GM13976 (cell line): ENCODE measurements at places on chromosomes 6 and 20.

DNA sequence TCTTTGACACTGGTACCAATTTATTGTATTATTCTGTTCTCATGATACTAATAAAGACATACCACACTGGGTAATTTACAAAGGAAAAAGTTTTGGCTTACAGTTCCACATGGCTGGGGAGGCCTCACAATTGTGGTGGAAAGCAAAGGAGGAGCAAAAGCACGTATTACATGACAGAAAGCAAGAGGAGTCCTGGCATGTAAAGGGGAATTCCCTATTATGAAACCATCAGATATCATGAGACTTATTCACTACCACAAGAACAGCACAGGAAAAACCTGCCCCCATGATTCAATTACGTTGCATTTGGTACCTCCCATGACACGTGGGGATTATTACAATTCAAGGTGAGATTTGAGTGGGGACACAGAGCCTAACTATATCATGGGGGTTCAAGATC is 43.4 kb downstream of the SLC22A2 start:
- no peak for DNase-seq

DNA sequence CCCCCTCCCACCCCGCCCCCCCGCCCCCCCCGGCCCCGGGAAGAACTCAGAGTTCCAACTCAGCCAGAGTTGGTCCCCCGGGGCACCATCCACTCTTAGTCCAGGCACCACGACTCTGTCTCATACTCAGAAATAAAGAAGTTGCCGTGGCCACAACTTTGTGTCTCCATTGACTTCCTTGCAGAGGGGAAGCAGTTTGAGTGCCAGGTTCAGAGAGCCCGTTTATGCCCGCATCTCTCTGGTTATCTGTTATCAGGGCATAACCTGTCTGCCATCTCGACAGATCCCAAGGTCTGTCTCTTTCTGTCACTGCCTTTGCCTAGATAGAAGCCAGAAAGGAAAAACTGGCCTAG is 605 bp downstream of the CDC5L start:
- no peak for DNase-seq

DNA sequence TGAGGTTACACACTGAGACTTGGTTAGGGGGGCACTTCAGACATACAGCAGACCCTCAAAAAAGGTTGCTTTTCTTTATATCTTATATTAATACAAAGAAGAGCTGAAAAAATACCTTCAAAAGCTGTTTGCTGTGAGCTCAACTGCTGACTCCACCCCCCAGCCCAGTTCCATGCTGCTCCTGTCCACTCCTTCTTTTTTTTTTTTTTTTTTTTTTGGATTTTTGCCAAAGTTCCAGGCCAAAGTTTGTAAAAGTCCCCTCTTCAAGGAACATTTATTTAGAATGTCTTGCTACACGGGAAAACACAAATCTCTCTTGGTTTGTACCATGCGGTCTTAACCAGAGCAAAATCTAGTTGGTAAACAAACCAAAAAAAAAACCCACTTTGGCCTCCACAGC is 85.3 kb upstream of the AKAP12 start:
- no peak for DNase-seq

GRCh38 chr6:34553750-34554149 is 2.4 kb downstream of the SPDEF start:
- no peak for DNase-seq

DNA sequence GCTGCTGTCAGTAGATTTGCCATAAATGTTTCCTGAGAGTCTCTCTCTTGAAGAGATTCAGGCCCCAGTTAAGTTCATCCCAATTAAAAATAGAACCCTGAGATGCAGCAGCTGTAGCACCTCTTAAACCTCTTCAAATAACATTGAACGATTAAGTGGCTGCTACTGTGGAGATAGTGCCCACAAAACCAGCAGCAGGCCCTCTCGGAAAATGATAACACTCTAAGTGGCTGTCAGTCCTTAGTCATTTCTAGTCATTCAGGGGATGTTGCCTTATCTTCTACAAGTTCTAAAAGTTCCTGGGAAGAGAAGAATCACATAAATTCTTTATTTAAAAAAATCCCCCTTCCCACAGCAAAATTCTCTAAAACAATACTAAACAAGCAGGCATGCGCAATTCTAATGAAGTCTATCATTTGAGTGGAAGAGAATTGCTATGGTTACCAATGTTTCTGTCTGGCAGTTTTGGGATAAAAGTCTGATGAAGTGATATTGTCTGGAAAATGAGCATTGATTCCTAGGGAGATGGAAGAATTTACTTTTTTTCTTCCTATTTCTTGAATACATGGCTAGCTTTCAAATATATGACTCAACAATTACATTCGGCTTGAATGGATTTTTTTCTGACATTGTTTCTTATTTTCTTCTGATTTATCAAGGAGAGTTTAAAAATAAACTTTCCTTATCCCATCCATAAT is 131.9 kb downstream of the TRMT11 start:
- no peak for DNase-seq

GRCh38 chr6:39929733-39930461 is 4.4 kb downstream of the MOCS1 start:
- DNase-seq: no peak

- DNase-seq: no peak
Observed at GRCh38 chr6:109466212-109466923, 10.8 kb upstream of the MICAL1 start.

- no peak for DNase-seq
Observed at GRCh38 chr6:14386668-14387067, 269.1 kb downstream of the CD83 start.

DNA sequence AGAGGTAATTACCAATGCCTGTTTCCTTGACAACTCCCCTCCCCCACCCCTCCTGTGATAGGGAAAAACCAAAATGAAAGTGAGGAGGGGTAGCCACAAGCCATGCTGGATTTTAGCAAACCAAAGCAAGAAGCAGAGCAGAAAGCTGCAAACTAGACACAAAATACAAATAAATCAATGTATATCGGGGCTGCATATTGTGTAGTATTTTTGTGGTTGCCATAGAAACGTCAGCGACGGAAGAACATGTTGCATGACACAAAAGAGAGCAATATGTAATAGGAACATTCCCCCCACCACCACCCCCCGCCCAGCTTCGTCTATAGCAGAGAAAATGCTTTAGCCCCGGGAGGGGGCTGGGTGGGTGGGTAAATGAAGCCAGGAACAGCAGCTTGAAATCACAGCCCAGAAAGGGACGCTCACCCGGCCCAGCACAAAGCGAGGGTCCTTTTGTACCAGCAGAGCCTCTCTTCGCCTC is 548 bp downstream of the AGPAT4 start:
- DNase-seq: no peak

- DNase-seq: no peak
Observed at GRCh38 chr6:127869772-127870404, 31.0 kb downstream of the THEMIS start.

DNA sequence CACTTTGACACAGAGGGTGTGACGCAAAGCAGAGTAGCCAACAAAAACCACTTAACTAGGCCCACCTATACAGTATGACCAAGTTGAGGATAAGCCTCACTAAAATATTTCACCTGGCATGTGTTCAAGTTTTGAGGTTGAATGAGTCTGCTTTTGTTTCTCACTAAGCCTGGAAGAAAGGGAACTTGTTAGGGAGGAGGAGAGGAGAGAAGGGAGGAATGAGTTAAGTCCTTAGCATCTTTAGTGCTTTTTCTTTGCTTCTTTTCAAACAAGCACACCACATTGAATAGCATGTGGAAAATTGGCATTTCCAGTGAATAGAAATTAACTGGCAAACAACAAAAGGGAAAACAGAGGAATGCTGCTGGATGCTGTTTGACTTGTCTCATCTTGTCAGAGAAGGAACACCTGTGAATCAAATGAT is 461.9 kb downstream of the GJA1 start:
- no peak for DNase-seq

- peak; percentile 51 for DNase-seq
Observed at GRCh38 chr20:1632178-1632577, 12.4 kb upstream of the SIRPB1 start.

- no peak for DNase-seq
Observed at GRCh38 chr6:148521158-148521557, 178.5 kb downstream of the SASH1 start.

DNA sequence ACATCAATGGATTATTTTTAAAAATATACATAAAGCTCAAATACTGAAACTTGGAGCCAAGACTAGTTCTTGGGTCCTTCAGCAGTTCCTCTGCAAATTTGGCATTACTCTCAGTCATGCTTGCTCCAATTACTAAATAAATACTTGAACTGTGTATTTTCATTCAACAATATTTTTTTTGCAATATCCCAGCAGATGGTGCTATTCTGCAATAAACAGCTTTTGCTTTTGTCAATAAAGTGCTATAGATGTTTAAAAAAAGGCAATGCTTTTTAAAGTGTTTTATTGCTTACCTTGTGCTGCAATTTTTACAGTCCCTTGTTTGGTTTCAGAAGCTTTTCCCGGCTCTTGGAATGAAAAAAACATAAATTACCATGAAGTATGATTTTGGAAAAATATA is 243.4 kb downstream of the TRDN start:
- no peak for DNase-seq

DNA sequence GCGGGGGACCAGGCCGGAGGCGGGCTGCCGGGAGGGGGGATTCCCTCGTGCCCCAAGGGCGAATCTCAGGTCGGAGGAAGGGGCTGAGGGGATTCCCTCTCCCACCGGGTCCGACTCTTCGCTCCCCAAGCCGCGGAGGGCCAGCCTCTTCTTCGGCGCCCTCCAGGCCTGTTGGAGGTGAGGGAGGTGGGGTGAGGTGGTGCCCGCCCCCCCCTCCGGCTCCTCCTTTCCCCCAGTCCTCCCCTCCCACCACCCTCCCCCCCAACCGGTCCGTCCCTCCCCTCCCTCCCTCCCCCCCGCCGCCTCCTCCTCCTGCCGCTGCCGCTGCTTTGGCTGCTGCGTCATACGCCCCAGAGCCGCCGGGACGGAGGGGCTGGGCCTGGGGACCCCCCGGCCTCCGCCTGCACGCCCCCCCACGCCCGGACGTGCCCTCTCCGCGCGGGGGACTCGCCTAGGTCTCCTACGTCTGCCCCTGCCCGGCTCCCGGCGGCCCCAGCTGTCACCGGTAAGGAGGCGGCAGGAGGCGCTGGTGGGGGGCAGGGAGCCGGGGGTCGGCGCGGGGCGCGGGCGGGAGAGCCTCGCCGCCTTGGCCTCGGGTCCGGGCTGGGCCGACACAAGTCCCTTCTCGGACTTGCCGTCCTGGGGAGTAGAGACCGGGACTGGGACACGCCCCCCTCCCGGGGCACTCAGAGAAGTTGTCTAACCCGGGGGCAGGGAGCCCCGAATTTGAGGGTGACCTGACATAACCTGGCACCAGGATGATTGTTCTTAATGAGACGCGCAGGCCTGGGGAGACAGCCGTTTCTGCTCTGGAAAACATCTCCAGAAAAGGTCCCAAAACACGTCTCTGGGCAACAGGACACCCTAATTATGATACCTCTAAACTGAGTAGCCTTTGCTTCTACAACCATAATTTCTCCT is at the start of gene PHF1:
Gene PHF1 (plus strand): TSS at position 304 of the 921 bp plus-strand sequence. CDS start 1,250 bp downstream, outside the sequence.
- DNase-seq: peak; percentile 89

GRCh38 chr6:133160536-133160935 is 80.6 kb upstream of the EYA4 start:
- no peak for DNase-seq

GRCh38 chr20:57301026-57301425 is 28.6 kb upstream of the SPO11 start:
- no peak for DNase-seq

- DNase-seq: no peak
Observed at GRCh38 chr6:134372603-134373281, 54.8 kb upstream of the SGK1 start.

GRCh38 chr20:62644802-62645496 is 2.6 kb downstream of the SLCO4A1 start:
- DNase-seq: no peak

- DNase-seq: no peak
Observed at GRCh38 chr6:160106701-160107100, 14.9 kb upstream of the SLC22A1 start.

DNA sequence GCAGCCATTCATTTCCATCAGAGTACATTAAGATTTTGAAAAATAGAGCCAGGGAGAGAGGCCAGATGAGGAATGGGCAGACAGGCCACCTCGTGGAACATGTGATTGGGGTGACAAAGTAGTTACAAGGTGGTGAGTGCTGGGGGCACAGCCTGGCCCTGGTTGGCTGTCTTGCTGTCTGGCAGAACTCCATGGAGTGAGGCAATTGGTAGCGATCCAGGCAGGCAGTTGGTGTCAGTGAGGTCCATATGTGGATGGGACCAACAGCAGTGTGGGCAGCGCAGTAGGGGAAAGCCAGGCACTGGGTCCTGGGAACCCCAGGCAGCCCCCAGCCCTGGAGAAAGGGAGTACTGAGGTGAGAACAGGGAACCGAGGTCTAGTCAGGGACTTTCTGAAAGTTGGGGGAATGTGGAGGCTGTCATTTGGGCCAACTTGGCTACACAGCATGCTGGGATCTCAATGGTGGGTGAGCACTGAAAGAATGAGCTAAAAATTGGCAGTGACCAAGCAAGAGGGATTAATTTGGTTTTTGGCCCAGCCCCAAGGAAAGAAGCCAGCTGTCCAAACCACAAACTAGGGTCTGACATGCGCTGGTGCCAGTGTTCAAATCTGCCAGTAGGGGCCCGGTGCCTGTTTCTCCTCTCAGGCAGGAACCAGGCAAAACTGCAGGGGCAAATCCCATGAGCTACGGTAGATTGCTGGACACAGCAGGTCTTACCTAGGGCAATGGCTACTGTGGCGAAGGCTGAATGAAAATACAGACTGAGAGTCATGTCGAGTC is 61.4 kb upstream of the E2F3 start:
- no peak for DNase-seq

GRCh38 chr6:6863970-6864639 is 243.7 kb upstream of the RREB1 start:
- DNase-seq: no peak

DNA sequence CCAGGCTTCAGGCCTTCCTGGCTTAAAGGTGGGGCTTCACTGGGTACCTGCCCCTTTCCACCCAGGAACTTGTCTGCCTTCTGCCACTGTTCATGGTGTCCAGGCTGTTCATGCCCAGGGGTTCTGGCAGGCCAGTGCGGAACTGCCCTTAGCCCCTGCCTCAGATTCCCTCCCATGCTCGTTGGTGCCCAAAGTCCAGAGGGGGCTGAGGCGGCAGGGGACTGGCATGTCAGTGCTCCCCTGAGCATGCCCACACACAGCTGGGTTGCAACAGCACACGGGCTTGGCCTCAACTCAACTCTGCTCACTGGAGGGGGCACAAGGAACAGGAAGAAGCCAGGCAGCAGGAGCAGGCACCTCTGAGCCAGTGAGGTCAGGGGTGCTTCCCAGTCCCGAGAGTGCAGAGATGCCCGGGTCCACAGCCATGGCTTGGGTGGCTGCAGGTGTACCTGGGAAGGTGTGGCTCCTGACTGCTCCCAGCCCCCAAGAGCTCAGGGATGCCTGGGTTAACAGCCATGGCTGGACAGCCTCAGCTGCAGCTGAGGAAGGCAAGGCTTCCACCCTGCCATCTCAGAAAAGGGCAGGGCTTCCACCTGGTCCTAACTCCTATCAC is 845.9 kb downstream of the EYS start:
- DNase-seq: no peak
